ENCODE measurements at places on chromosomes 4 and X.

GRCh38 chrX:136065044-136065671 lies 79.9 kb downstream of the SLC9A6 start:
- DNase-seq = no peak

GRCh38 chrX:107851215-107851614 lies 25.5 kb downstream of the MID2 start:
- DNase-seq = no peak

DNA sequence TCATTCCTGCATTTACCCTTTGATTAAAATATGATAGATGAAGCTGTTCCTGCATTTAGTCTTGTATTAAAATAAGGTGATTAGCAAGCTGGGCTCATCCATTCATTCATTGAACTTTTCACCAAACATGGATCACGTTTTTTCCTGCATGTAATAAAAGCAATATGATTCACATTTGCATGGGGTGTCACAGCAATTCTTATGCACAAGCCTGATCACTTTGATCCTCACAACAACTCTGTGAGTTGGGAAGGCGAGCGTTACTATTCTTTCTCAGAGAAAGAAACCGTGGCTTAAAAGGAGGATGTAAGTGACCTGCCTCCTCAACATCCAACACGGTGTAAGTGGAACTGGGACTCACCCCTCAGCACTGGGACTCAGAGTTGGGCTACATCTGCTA lies 20.0 kb downstream of the CHRNA9 start:
- DNase-seq = no peak

DNA sequence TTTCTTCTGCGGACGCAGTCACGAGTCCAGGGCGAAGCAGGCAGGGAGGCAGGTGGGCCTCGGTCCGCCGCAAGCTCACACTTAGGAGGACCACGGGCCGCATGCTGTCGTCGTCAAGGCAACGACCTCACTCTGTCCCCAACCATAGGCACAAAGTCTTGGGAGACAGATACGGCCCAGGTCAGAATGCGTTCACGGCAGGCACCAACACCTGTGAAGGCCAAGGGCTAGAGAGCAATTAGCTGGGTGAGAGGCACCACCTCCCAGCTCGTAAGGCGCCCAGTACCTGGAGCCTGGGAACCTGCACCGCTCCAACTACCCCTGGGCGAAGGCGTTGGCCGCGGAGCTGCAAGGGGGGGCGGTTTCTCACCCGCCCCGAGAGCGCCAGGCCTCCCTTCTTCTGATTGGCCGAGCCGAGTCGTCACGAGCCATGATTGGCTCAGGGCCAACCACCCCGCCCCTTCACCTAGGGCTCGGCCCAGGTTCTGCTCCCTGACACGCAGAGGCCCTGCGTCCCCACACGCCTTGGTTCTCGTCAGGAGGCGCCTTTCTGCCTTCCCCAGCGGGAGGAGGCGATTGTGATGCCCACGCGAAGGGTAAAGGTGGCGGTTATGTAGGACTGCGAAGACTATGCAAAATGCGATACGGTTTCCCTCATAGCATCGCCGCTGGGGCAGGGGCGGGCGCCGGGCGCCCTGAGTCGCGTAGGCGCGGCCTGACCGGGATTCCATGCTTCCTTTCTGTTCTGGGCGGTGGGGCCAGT lies at the start of gene CDKL2:
Gene CDKL2 (minus strand): TSS at position 355 of the 763 bp plus-strand sequence. CDS start 4,540 bp downstream, outside the sequence.
- DNase-seq = peak; percentile 61

GRCh38 chrX:53684415-53685192 lies 1.9 kb downstream of the HUWE1 start:
- no peak for DNase-seq

GRCh38 chrX:139850968-139851367 lies 81.9 kb downstream of the ATP11C start:
- no peak for DNase-seq

GRCh38 chr4:119832776-119833175 lies 204.2 kb upstream of the PDE5A start:
- no peak for DNase-seq

GRCh38 chr4:100146756-100147155 lies 43.5 kb downstream of the DDIT4L start:
- DNase-seq = no peak

- DNase-seq = no peak
Observed at GRCh38 chrX:100662796-100663195, 18.8 kb downstream of the SRPX2 start.

- DNase-seq = no peak
Observed at GRCh38 chr4:123675567-123675966, 279.0 kb downstream of the SPRY1 start.

DNA sequence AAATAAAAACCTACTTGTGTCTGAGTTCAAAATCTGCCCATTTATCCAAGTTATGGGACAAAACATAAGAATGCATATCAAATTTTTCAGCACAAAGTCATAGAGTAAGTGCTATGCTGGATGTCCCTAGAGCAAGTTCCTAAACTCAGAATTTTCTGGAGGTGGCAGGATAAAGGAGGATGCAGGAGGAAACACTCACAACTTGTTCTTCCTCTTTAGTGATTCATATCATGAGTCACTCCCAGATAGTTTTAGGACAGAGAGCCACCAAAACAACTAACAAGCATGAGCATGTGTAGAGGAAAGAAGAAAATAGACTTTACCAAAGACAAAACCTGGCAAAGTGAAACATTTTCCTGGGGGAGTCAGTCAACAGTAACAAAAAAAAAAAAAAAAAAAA lies 302.7 kb downstream of the KCTD8 start:
- DNase-seq = no peak

DNA sequence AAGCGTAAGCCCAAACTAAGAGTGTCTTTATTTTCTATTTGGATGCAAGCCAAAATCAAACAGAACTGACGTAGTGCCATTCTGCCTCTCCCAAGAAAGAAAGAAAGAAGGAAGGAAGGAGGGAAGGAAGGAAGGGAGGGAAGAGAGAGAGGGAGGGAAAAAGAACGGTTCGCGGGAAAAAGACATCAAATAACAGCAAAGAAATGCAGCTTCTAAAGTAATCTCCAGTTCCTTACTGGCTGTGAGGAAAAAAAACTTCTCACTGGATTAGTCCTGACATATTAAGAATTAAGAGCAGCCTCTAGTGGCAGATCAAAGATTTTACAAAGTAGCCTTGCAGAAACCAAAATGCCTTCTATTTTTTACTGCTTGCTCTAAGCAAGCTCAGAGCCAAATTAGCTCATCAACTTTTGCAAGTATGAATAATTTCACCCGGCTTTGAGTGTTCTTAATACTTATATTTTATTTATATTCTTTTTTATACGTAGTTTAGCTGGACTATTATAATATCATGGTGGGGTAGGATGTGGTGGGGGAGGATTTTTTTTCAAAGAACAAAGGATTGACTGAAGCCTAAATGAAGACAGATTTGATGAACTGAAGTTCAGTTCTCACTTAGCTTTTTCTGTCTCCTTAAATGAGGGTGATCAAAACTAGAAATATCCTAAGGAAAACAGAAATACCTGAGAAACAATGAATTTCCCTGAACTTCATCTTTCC lies 36.6 kb downstream of the PITX2 start:
- no peak for DNase-seq

GRCh38 chr4:70660106-70660505 lies 6.2 kb downstream of the JCHAIN start:
- no peak for DNase-seq

DNA sequence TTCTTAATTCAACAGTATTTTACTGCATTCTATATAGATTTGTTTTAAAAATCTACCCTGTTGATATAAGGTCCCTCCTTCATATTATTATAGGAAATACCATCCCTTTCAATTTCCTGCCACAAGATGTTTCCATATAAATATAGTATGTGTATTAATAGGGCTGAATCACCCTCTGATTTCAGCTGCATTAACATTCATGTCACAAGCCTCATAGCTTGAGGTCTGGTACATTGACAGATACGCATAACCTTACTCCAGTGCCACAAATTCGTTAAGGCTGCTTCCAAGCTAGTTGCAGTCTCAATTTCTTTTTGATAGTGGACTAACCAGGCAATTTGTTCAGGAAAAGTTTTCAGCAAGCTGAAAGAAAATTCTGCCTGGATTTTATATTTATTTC lies 128.4 kb downstream of the KLHL34 start:
- DNase-seq = no peak

DNA sequence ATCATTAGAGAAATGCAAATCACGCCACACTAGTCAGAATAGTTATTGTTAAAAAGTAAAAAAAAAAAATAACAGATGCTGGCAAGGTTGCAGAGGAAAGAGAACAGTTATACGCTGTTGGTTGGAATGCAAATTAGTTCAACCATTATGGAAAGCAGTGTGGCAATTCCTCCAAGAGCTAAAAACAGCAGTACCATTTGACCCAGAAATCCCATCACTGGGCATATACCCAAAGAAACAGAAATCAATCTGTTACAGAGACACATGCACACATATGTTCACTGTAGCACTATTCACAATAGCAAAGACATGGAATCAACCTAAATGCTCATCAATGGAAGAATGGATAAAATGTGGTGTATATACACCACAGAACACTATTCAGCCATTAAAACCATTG lies 388.7 kb upstream of the FMR1 start:
- no peak for DNase-seq

DNA sequence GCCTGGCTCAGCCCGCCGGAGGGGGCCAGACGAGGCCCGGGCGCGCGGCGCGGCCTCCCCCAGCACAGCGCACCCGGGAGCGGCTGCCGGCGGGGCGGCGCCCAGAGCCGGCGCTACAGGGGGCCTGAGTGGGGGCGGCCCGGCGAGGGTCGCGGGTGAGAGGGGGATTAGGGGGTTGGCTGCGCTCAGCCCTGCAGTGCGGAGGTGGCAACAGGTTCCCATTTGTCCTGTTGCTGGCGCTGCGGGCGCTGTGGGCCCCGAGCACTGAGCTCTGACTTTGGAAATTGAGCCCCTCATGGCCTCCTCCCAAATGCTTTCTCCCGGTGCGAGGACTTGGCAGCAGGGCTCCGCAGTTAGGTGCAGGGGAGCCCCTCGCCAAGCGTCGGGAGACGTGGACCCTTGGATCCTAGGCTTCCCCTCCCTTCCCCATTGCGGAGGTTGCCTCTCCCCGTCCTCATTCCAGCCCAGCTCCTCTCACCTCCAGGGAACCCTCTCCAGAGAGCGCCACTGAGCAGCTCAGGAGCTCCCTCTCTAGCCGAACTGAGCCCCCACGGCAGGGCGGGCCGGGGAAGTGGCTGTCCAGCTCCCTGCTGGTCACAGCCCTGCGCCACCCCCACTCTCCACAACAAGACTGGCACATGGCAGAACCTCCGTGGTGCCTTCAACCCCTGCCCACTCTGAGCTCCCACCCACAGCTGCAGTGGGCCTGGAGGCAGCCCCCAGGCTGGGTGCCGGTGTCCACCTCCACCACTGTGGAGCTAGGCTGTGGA lies 2.5 kb upstream of the DUSP9 start:
- DNase-seq = no peak

GRCh38 chr4:108060164-108060563 lies 70.5 kb downstream of the HADH start:
- peak; percentile 25 for DNase-seq

- no peak for DNase-seq
Observed at GRCh38 chr4:138561276-138561880, 319.2 kb upstream of the SLC7A11 start.

DNA sequence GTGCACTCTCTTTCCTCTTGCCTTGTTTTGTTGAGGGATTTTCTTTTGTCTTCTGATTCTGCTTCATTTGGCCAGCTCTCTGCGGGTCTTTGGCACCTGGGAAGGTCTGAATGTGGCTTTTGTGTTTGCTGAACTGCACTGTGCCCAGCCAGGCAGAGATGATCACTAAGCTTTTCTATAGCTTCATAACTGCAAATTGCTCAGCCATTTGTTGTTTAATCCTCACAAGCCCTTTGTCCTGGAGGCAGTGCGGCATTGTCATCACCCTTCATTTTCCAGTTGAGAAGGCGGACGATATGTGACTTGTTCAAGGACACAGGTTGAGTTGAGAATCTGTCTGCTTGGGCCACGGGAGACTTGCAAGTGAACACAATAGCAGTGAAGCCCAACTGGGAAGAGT lies 46.0 kb upstream of the SFRP2 start:
- no peak for DNase-seq

DNA sequence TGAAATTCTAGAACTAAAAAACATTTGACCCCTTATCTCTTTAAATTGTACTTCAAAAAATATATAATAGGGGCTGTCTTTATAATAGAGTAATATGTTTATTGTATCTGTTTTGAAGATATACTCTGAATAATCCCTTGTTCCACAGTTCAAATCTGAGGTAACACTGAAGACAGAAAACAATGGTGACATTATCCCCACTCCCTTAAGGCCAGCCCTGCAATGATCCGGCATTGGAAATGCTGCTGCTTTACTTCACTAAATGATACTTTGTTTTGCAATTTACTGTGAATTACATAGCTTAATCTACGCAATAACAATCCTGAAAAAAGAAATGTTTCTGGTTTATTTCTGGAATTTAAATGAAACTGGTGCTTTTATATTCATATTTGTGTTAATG lies 34.4 kb upstream of the ZFP42 start:
- DNase-seq = no peak

GRCh38 chrX:1165535-1166196 lies 46.8 kb downstream of the CRLF2 start:
- no peak for DNase-seq

DNA sequence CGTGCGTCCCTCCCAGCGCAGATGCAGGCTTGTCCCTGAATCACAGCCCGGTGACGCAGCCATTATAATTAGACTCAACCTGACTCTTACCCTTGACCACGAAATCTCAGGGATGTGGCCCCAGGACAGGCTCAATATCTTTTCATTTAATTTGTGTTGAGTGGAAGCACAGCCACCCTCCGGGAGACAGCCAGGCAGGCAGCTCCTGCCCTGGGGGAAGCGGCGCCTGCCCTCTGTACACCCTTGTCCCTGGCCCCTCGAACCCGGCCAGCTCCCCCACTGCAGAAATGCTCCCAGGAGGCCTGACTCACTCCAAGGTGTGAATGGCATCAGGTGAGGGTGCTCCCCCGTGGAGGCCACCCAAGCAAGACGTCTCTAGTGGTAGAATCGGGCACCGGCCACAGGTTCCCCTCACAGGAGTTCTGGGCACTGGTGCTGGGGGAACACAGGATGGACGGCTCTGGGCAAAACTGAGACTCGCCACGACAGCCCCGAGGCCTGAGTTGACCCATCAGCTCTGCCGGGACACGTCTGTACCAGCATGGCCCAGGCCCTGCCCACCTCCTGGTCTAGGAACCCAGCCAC lies 2.7 kb downstream of the CPLX1 start:
- no peak for DNase-seq

DNA sequence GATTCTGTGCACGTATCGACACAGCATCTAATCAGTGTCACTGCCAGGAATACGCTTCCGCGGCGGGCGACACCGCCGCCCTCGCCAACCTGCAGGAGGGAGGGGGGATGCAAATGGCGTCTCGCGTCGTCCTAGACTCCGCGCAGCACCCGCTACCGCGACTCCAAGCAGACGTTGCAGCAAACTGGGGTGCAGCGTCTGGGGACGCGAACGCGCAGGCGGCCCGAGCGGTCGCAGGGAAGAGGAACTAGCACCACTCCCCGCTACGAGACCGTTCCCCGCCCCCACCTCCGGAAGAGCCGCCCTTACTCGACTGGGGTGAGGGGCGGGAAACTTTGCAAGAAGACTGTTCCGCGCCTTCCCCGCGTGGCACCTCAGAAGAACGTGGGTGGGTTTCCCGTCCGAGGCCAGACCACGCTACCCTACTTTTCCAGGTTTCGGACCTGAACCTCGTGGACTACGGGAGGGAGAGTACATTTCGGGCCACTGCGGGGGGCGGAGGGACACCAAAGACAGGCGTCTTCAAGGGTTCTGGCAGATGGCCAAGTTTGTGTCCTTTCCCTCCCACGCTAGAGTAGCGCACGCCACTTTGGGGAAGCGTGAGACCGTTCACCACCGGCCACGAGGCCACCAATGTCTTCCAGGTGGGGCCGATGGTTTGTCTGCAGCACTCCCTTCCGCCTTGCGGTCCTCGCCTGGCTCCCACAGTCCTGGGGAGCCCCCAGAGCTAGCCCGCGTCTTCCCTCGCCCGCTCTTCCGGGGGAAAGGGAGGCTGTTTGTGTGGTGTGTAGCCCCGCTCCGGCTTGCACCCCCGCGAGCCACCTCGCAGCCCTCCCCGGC lies 78.0 kb upstream of the BCOR start:
- peak; percentile 37 for DNase-seq

Data from prostate gland (tissue), 2 donors.